ENCODE measurements at places on chromosomes 16 and 17. TPM values are rescaled to one million over a fixed set of nuclear protein-coding genes. Genes with fewer than 3 reads are reported as not detected.

The TNFRSF17 gene
- total RNA-seq: 3.2 TPM

GRCh38 chr17:32882734-32883133, 5.8 kb upstream of the MYO1D start:
- peaks cover under 1% of the 10 kb centered on the region for H3K4me1 ChIP-seq
- no peak for DNase-seq
- H3K36me3 ChIP-seq: no peaks in the 10 kb centered on the region

The GAST gene
- total RNA-seq: not detected

- H3K27me3 ChIP-seq: no peaks in the 10 kb centered on the region
- H3K27ac ChIP-seq: no peak overlapping the region
- H3K36me3 ChIP-seq: no peaks in the 10 kb centered on the region
These were observed 11.7 kb downstream of the LDHD start for GRCh38 chr16:75104836-75105235.

DNA sequence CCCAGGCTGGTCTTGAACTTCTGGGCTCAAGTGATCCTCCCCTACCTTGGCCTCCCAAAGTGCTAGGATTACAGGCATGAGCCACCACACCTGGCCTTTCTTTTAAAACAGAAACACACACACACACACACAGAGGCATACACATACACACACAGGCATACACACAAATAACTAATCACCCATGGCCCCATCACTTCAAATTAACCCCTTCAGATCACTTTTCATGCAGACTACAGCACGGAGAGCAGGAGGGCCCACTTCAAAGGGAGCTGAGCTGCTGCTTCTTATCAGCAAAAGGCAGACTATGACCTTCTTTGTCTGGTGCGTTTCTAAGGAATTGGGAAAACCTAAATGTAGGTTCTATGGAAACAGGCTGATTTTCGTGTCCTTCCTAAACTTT, 1.9 kb downstream of the CLCN7 start:
- no peaks in the 10 kb centered on the region for H3K36me3 ChIP-seq
- H3K4me3 ChIP-seq: no peak overlapping the region
- no peaks in the 10 kb centered on the region for H3K27me3 ChIP-seq
- H3K4me1 ChIP-seq: peaks cover 14% of the 10 kb centered on the region
- DNase-seq: no peak

GRCh38 chr16:48003206-48003907, 152.4 kb downstream of the ABCC12 start:
- no peak for DNase-seq
- H3K27ac ChIP-seq: no peak overlapping the region
- no peaks in the 10 kb centered on the region for H3K27me3 ChIP-seq
- no peaks in the 10 kb centered on the region for H3K36me3 ChIP-seq
- H3K4me3 ChIP-seq: no peak overlapping the region

The SLFN14 gene
- total RNA-seq: 0.37 TPM

DNA sequence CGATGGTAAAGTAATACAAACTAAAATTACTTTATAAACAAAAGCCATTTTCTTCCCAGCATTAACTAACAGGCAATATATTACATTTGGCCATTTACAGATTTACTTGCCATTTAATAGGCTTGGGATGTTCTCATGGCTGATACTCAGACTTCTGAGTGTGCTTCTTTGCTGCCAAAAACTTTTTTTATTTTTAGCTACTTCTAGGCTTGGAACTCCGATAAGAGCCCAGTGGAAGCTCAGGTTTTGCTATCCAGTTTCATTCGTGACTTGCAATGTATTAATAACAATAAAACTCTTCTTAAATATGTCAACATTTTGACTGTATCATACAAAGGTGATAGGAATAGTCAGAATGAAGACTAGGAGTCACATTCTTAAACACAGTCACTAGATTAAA, 152.3 kb downstream of the ITFG1 start:
- peaks cover 6% of the 10 kb centered on the region for H3K4me1 ChIP-seq
- no peaks in the 10 kb centered on the region for H3K27me3 ChIP-seq

DNA sequence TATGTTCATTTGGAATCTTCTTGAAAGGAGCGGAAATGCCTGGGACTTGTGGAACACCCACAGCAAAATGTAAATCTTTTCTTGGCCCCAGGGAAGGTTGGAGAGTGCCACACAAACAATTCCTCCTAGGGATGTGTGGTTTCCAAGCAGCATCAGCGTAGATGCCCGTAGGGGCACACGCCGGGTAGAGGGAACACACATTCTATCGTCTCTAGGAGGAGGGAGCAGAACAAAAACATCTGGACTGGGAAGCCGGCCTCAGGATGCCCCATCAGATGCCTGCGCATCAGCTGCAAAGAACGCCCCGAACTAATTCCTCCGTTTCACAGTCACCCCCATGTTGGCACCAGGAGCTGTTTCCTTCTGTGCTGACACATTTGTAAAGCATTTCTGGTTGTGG, 357.9 kb upstream of the ZFHX3 start:
- H3K27ac ChIP-seq: no peak overlapping the region
- DNase-seq: no peak
- no peaks in the 10 kb centered on the region for H3K36me3 ChIP-seq
- no peaks in the 10 kb centered on the region for H3K27me3 ChIP-seq
- no peak overlapping the region for H3K4me3 ChIP-seq
- no peaks in the 10 kb centered on the region for H3K4me1 ChIP-seq

All from testis (tissue), 5 donors.